GM04503 (cell line): ENCODE measurements at places on chromosomes 11 and 22.

- DNase-seq = no peak
These were observed 205.3 kb downstream of the TBC1D22A start for GRCh38 chr22:46967445-46968358.

DNA sequence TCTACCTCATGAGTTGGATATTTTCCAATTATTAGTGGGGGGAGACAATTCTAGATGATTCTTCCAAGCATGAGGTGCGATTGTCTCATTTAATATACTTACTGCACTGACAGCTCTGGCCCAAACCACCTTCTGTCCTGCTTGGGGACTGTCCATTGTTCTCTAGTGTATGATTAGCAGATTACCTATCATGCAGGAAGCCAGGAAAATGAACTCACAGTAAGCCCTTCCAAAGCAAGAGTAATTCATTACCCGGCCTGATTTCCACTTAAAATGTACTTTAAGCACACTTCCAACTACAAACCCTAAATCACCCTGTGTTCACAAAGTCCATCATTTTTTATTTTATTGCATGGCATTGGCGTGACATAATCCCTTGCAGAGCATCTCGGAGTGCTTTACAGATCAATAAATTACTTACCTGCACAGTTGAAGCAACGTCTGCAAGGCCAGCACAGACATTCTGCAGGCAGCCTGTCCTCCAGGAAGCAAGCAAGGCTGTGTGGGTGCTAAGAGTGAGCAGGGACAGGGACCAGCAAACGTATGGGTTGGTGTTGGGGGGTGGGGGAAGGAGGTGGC lies 838.2 kb downstream of the NTM start:
- DNase-seq = no peak

GRCh38 chr22:38698407-38699094 lies 2.2 kb downstream of the JOSD1 start:
- DNase-seq = no peak

GRCh38 chr11:16831316-16832192 lies 93.1 kb downstream of the C11orf58 start:
- DNase-seq = no peak

GRCh38 chr11:95067841-95068219 lies 1.1 kb downstream of the SRSF8 start:
- DNase-seq = no peak

GRCh38 chr11:44324749-44325525 lies 15.0 kb upstream of the ALX4 start:
- DNase-seq = no peak

DNA sequence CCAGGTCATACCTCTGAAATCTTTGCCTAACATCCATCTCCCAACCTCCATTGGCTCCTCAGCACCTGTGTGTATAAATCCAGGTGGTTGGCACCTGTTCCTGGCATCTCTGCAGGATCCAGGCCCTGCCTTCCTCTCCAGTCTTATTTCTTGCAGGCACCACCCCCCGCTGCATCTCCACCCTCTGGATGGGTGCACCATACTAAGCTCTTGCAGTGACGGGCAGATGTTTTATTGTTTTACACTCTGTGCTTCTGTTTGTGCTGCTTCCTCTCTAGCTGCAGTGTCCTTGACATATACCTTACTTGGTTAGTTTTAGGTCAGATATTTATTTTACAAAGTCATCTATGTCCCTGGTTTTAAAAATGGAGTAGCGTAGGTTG lies 102.6 kb downstream of the TBC1D22A start:
- no peak for DNase-seq

DNA sequence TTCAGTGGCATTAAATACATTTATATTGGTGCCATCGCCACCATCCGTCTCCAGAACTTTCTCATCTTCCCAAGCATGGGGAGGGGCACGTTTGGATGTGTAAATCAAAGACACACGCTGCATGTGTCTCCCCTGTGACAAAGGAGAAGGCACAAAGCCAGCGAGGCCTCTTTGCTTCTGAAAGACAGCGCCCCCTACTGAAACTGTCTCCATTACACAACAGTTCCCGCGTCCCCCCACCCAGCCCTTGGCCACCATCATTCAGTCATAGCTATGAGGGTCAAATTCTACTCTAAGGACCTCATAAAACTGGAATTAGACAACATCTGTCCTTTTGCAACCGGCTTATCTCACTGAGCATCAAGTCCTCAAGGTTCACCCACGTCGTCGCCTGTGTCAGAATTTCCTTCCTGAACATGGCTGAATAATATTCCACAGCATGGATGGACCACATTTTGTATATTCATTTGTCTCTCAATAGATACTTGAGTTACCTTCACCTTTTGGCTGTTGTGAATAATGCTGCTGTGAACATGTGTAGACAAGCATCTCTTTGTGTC lies 64.8 kb downstream of the IGF2 start:
- no peak for DNase-seq

DNA sequence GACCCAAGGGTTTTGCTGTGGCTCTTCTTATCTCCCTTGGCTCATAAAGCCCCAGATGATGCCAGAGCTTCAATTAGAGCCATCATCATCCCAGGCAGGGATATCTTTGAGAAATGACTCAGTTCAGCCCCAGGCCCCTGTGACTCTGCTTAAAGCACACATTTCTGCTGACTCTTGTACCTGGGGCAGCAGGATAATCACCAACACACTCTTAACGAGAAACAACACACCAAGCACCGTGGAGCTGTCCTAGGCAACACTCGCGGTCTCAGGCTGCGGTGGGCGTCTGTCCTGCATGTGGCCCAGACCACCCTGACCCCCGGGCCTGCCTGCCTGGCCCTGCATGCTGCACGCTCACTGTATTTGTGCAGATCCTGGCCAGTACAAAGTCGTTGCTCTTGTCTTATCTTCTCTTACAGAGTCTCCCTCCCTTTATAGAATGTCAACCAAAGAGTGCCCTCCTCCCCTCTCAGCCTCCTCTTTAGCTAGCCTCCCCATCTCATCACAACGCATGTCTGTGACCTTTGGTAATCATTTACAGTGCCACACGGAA lies 114.2 kb upstream of the PARVA start:
- DNase-seq = no peak

DNA sequence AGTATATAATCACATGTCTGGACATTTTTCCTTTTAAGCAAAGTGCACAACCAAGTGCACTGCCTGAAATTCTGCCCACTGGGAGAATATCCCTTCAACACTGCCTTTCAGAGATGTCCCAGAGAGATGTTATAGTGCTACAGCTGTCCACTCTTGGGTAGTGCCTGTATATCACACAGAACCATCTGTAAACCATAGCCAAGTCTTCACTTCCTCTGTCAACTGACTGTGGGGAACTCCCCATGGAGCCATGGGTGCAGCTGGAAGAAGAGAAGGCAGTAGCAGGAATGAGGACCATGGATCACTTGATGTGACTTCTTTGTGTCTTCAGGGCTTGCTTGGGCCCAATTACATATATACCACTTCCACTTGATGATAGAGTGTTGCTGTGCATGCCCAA lies 44.6 kb upstream of the LIN7C start:
- DNase-seq = no peak

- no peak for DNase-seq
These were observed 581 bp upstream of the AP5B1 start for GRCh38 chr11:65781152-65781961.

GRCh38 chr11:117200813-117201657 lies 1.9 kb downstream of the TAGLN start:
- DNase-seq = no peak

DNA sequence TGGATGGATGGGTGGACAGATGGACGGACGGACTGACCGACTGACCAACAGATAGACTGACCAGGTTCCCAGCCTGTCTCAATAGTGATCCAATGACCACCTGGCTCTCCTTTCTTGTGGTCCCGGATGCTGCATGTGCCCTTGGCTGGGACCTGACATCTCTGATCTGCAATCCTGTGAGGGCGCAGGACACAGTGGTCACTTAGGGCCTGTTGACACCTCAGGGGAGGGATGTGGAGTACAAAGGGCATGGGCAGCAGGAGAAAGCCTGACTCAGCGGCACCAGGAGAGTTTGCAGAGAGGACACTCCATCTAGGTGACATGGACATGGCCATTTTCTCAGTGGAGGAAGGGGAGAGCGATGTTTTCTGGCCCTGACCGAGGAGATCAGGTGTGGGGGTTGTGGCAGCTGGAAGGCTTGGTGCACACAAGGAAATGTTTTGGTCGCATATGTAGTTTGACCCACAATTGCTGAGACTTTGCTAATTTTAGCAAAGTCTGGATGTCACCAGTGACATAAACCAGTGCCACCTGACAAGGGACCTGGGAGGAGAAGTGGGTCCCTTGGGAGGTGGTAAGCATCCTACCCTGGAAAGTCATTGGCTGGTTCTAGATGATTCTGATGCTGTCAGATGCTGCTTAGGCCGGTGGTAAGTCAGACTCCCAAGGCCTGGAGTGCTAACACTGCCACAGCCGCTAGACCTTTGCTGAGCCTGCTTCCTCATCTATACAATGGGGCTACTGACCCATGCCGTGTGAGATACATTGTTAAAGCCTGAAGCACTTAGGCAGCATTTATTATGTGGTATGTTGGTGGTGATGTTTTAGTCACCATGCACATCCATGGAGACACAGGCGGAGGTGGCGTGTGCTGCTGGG lies 50.7 kb downstream of the CD82 start:
- DNase-seq = no peak

DNA sequence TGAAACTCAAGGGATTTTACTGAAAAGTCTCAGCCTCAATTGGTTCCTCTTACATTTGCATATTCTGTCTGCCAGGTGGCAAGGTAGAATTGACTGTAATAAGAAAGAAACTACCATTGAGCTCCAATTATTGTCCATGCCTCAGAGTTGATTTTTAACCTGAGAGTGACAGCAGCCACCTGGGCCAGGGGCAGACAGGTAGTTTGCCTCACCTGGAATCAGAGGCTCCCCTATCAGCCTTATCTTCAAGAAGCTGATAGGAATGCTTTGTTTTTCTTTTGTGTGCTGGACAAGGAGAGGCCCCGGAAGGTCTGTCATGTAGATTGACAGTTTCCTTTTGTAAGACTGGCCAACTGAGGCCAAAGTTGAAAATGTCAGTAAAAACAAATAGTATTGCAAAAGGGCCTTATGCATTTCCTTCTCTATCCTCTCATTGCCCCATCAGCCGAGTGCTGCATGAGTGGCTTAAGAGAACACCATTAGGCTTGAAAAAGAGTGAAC lies 34.1 kb downstream of the CD44 start:
- DNase-seq = no peak

- no peak for DNase-seq
These were observed 661 bp upstream of the CDPF1 start for GRCh38 chr22:46250783-46251125.

DNA sequence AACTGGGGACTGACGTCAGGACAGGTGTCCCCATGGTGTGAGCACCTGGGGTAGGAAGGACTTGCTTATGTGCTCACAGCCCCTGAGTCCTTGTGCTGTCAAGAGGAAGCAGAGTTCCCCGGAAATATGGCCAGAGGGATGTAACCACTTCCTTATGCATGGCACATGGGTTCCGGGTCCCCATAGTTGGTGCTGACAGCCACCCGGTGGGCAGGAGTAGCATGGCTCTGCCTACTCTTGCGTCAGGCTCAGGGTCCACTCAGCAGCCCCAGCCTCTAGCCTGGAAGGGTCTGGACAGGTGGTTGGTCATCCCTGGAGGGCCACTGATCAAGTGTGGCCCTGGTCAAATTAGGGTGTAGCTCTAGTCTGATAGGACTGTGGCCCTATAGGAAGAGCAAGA lies 42.8 kb upstream of the CCND1 start:
- DNase-seq = no peak

DNA sequence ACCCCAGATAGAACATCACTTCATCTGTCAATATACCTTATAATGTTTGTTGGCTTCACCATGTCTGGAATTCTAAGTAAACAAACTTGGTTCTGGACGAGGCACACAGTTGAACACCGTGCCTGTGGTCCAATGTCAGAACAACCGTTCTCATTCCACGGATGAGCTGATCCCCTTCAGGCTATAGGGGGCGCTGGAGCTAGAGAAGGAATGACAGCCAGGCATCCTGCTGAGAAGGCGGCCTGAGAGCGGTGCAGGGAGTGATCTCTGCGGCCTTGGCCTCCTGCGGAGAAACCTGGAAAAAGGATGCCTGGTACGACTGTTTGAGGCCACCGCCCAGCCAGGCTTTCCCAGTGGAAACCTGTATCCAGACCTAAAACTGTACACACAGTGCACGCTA lies 48.7 kb downstream of the FDX1 start:
- no peak for DNase-seq

- DNase-seq = no peak
These were observed 4.4 kb downstream of the GAS2 start for GRCh38 chr11:22670830-22671229.

- no peak for DNase-seq
These were observed 26.8 kb downstream of the CADM1 start for GRCh38 chr11:115477410-115477809.

GRCh38 chr22:49693848-49694247 lies 133.8 kb downstream of the BRD1 start:
- DNase-seq = no peak

GRCh38 chr11:83194281-83195142 lies 1.0 kb downstream of the ANKRD42 start:
- peak; percentile 52 for DNase-seq

- no peak for DNase-seq
These were observed 14.5 kb upstream of the GAB2 start for GRCh38 chr11:78432058-78432515.

GRCh38 chr11:103673773-103674172 lies 362.7 kb upstream of the DDI1 start:
- DNase-seq = peak; percentile 47

DNA sequence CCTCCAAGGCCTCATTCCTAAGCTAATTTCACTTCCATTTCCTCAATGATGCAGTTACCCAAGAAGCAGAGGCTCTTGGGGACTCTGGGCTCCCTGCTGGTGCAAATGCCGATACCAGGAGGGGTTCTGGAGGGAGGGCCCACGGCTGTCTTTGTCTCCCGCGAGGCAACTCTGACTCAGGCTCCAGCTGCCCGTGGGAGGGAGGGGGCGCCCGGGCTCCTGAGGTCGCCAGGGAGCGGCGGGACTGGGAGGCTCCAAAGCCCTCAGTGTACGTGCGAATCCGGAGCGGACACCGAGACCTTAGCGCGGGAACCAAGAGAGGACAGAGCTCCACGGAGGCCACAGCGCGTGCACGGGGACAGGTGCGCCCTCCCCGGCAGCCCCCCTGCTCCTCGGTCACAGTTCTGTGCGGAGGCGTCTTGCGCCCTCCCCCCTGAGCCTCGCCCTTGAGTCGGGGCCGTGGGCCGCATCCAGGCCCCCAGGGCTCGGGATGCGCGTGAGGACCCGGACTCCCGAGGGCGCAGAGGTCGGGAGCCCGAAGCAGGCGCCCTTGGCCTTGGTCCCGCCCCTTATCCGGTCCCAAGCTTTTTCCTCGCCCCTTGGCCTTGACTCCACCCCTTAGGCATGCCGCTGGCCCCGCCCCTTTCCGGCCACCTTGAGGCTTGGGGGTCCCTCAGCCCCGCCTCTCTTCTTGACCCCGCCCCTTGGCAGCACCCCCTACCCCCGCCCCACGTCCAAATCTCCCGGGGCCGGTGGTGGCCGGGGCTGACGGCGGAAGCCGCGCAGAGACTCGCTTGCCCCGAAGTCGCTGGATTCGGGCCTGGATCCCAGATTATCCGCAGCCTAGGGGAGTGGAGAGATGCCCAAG lies 4.7 kb upstream of the SHISA8 start:
- DNase-seq = no peak

DNA sequence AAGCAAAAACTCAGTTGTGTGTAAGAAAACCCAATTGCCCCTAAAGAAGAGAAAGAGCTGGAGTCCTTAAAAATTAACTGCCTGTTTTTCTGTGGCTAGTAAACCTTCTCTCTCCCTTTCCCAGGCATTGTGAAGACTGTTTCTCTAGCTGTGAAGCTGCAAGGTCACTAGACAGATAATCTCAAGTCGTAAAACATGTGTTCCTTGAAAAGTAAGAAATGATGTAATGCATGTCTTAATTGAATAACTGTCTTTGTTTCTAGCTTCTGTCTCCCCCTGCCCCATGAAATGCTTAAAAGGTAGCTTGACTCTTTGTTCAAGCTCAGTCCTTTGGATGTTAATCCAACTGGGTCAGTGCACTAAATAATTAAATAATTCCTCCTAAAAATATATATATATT lies 29.5 kb upstream of the FAM181B start:
- no peak for DNase-seq
